ENCODE measurements at places on chromosomes 12 and 14.

DNA sequence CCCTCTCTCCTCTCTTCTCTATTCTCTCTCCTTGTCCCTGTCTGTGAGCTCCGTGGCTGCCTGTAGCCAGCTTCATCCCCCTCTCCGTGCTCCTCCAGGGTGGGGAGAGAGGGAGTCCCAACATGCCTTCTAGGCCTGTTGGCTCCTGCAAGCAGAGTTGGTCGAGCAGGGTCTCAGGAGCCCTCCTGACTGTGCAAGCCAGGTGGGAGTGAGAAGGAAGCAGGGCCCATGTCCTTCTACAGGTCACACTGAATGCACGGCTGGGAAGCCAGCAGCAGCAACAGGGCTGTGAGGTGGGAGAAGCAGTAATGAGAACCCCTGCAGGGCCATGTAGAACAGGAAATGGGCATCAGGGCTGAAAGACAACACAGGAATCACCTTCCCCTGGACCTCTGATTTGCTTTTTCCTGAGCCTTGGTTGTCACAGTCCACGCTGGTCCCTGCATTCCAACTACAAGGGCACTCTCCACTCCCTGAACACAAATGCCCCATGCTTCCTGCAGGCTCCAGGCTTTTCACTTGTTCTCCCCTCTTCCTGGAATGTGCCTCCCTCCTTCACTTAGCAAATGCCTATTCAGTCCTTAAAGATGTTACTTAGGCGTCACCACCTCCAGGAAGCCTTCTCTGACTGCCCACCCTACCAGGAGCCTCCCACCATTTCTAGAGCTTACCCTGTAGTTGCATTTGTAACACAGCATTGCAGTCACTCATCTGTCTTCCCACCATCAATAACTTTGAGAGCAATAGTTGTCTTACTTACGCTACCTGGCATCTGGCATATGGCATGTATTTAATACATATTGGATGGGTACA, 51.2 kb downstream of the TSPAN11 start:
- DNase-seq: no peak

DNA sequence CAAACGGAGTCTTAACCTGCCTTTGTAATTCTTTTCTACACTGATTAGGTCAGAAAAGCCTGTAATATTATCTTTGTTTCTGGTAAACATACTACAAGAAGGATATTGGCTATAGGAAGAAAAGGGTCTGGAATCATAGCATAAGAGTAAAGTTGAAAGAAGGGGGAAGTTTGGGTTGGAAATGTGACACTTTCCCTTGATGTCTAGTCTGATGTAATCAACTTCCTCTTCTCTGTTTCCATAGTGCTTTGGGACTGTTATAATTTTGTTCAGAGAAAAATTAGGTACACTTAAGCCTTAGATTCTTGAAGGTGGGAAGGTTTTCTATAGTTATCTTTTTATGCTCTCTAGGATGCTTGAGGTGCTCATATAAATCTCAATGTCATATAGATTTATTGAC, 322.2 kb downstream of the AEBP2 start:
- no peak for DNase-seq

GRCh38 chr12:70608184-70608583, 29.0 kb downstream of the PTPRB start:
- no peak for DNase-seq

DNA sequence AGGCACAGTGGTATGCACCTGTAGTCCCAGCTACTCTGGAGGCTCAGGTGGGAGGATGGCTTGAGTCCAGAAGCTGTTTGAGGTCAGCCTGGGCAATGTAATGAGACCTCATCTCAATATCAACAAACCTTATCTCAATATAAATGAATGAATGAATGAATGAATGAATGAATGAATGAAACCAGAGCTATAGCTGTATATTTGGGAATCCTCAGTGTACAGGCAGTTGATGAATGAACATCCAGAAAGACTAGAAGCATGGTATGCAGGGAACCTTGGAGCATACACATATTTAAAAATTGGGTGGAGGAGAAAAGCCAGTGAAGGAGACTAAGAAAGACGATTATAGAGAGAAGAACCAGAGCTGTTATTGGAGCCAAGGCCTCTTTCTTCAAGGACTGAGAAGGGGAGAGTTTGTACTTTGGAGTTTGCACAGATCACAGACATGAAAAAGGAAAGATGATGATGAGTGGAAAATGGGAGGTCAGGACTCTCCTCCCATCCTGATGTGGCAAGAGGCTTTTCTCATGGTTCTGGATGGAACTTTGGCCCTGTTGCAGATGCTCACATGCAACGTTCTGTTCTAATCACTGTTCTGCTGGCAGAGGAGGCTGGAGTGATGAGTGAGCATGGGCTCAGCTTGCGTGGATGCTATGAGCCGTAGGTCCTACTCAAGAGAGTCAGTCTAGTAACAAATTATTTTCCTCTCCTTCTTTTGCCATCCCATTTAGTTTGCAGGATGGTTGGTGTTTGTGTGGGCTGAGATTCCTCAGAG, 114.4 kb downstream of the PRKCH start:
- DNase-seq: no peak

GRCh38 chr14:26385310-26385709, 212.5 kb downstream of the NOVA1 start:
- DNase-seq: no peak

DNA sequence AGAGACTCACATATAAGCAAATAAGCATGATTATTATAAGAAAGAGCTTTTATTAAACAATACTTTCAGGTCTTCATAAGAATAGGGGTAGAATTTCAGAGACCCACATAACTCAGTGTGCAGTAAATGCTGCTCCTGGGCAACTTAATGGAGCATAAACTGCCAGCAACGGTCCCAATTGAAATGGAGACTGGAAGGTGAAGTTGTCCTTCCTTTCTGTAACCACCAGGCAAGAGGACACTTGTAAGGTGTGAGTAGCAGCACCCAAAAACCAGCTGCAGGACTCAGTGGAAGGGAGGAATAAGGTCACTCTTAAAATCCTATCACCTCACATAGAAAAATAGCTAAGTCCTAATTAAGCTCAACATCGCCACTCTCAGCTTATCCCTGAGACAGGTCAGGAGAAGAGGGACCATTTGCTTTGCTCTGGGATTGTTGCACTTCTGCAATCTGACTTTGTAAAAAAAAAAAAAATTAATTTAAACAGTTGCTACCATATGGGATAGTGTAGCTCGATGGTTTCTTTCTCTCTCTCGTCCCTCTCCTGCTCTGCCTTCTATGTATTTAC, 22.7 kb upstream of the LTA4H start:
- no peak for DNase-seq

- peak; percentile 53 for DNase-seq
Measured at GRCh38 chr12:131947482-131948027, 2.2 kb upstream of the EP400 start.

DNA sequence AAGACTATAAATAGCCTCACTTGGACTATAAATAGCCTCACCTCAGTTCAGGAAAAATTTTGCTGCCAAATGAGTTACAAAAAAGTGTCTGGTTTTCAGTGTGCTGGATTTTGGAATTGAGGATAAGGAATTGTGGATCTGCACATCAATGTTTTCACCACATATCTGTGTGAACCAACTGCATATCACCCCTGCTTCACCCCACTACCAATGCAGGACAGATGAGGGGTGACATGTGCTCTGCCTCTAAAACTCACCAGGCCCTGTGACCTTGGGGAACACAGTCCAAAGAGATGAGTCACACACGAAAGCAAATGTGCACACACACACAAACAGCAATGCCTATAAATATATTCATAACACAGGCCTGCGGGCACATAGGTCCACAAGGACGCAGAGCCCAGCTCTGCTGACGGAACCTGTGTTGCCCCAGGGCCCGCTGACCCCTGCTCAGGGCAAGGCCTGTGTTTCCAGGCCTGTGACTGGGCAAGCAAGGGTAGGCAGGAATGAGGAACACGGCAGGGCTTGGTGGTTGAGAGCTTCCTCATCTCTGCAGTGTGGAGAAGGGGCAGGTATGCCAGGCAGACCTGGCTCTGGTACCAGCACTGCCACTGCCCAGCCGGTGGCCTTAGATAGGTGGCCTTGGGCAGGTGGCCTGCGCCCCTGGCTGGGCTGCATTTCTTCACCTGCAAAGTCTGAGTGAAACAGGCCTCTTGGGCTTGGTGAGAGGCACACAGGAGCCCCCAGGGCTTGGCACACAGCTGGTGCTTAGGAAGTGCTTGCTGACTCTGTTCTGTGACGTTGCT, 82.4 kb downstream of the ARL6IP4 start:
- no peak for DNase-seq

GRCh38 chr12:65565601-65566560, 258.4 kb upstream of the HMGA2 start:
- DNase-seq: peak; percentile 97

GRCh38 chr14:53630336-53630735, 326.3 kb downstream of the BMP4 start:
- DNase-seq: no peak

DNA sequence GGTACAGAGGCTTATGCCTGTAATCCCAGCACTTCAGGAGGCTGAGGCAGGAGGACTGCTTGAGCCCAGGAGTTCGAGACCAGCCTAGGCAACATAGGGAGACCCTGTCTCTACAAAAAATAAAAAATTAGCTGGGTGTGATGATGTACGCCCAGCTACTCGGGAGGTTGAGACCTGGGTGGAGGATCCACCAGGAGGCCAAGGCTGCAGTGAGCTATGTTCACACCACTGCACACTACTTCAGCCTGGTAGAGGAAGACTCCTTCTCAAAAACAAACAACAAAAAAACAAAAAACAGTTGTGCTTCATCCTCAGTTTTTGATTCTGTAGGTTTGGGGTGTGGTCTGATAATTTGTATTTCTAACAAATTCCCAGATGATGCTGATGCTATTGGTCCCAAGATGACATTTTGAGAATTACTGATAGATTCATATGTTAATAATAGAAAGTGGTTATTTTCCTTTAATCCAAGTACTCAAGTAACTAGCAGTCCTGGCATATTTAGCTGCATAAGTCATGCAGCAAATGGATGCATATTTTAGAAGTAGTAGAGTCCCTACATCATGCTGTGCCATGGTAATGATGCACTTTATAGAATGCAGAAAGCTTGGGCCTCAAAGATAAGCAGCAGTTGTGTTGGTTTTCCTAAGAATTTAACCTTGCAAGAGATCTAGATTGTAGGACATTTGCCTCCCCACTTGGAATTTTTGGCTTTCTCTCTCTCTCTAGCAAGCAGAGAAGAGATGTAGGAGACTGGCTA, 76.1 kb upstream of the PAWR start:
- no peak for DNase-seq

GRCh38 chr12:25788707-25789442, 169.6 kb upstream of the RASSF8 start:
- no peak for DNase-seq

Measured in islet precursor cell (in vitro differentiated cells).